ENCODE measurements at places on chromosomes 4 and X.

GRCh38 chrX:23381099-23382087 lies 46.7 kb downstream of the PTCHD1 start:
- no peak for DNase-seq

GRCh38 chr4:37977471-37978247 lies 17.5 kb downstream of the PTTG2 start:
- peak; percentile 64 for DNase-seq

- DNase-seq: no peak
These were observed 167.6 kb upstream of the ARSJ start for GRCh38 chr4:114146947-114147618.

DNA sequence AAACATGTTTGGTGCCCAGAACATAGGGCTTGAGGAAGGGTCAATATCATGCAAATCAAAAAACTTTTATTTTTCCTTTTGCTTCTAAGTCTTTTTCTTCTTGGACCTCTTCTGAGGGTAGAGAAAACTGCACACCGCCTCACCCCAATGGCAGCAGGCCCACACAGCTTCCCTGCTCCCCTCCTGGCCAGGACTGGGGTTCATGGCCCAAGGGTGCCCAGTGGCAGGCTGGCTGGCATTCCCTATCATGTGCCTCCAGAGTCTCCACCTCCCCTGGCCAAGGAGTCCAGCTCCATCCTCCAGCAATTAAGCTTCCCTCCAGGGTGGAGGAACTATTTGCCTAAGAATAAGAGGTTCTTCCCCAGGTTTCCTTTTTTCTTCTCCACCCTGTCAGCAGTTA lies 529.6 kb upstream of the SPANXN1 start:
- DNase-seq: no peak

DNA sequence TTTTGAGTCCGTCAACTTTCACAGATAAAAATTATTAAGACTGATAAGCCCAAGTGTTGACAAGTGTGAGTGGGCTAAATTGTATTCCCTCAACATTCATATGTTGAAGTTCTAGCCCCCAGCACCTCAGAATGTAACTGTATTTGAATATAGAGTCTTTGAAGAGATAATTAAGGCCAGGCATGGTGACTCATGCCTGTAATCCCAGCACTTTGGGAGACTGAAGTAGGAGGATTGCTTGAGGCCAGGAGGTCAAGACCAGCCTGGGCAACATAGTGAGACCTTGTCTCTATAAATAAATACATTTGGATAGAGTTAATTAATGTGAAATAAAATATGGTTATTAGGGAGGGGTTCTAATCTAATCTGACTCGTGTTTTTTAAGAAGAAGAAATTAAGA lies 29.7 kb upstream of the SLC25A4 start:
- no peak for DNase-seq

- DNase-seq: no peak
These were observed 267.3 kb upstream of the TET2 start for GRCh38 chr4:104879367-104879766.
